ENCODE measurements at places on chromosomes 2 and 18.

DNA sequence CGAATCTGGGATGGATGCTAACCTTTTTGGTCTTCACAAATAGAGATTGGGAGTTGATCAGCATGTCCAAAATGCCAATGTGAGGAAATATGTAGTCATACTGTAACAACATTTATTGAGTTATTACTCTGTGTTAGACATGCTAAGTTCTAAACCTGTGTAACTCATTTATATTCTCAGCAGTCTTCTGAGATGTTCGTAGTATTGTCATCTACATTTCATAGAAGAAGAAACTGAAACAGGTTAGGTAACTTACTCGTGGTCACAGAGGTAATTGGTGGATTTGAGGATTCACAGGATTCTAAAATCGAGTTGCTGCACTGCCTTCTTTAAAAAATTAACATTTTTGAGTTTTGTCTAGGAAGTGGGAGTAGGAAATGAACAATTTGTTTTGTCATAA is 162.1 kb downstream of the UBE2E3 start:
- DNase-seq = no peak

GRCh38 chr2:127453392-127454171 is 35.4 kb downstream of the PROC start:
- DNase-seq = no peak

DNA sequence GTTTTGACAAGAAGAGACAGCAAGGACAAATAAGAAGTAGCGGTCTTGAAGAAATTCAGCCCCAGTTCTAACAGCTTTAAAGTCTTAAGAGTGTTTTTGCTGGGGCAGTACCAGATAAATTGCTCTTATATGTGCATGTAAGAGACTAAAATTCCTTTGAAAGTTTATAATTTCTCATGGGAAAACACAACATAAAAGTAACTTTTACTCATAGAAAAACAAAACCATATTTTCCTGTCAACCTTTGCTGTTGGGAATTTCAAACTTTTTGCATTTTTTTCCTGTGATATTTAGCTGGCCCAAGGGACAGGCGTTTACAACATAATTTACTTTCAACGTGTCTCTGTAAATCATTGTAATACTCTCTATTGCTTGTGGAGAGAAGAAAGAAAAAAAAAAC is 767.8 kb upstream of the ZEB2 start:
- no peak for DNase-seq

DNA sequence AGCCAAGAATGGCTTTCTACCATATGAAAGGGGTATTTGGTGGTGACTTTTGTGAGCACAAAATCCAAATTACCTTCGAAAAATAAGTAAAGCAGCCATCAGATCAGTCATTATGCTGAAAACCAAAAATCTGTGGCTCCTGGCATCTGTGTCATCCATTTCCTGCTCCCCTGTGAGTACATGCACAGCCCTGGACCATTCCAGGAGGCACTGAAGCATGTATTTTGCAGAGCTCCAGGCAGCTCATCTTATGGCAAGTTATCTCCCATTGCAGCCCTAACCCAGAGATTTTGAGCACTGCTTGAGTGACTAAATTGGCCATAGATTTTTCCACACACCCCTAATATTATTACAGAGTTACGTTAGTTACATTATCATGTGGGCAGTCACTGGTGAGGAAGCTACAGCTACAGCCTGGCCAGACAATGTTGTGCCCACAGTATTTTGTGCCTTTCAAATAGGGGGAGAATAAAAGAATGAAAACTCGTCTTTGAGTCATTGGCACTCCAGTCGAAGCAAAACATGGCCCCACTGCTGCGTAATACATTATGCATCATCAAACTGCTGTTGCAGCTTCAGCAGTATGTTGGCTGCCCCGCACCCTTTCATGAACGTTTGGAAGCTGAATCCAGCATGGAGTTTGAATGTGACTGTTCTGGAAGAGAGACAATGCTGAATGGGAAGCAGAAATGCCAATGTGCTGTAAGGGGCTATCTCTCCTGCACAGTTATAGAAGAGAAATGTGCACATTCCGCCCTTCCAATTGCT is 702.2 kb downstream of the RNF144A start:
- no peak for DNase-seq

- no peak for DNase-seq
Measured at GRCh38 chr18:80238651-80239260, 8.6 kb downstream of the PARD6G start.

GRCh38 chr2:99637159-99637697 is 147.4 kb upstream of the REV1 start:
- no peak for DNase-seq

- DNase-seq = no peak
Measured at GRCh38 chr2:66448136-66448991, 13.4 kb downstream of the MEIS1 start.

- no peak for DNase-seq
Measured at GRCh38 chr2:174436351-174436750, 40.8 kb downstream of the SCRN3 start.

- no peak for DNase-seq
Measured at GRCh38 chr2:176508984-176509740, 239.9 kb downstream of the MTX2 start.

DNA sequence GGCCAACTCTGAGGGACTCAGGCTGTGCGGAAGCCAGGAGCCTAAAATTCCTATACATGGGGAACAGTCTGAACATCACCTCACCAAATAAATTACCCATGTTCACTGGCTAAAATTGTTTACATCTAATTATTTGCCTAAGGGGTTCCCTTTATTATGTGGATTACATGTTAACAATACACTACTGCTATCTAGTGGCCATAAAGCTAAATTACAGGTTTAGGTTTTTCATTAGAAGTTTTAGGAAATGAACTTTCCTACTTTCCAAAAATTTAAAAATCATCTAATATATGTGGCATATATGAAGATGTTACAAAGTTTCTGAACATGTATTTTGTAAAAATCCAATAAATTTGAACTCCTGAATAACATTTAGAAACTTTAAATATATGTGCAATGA is 40.3 kb downstream of the PLA2R1 start:
- DNase-seq = no peak

- no peak for DNase-seq
Measured at GRCh38 chr2:228039752-228040534, 141.5 kb downstream of the SPHKAP start.

- DNase-seq = peak; percentile 77
Measured at GRCh38 chr2:219124381-219125110, 36.1 kb downstream of the NHEJ1 start.

GRCh38 chr2:9252002-9252357 is 45.4 kb downstream of the ASAP2 start:
- no peak for DNase-seq

- no peak for DNase-seq
Measured at GRCh38 chr2:43367012-43367782, 140.8 kb upstream of the ZFP36L2 start.

DNA sequence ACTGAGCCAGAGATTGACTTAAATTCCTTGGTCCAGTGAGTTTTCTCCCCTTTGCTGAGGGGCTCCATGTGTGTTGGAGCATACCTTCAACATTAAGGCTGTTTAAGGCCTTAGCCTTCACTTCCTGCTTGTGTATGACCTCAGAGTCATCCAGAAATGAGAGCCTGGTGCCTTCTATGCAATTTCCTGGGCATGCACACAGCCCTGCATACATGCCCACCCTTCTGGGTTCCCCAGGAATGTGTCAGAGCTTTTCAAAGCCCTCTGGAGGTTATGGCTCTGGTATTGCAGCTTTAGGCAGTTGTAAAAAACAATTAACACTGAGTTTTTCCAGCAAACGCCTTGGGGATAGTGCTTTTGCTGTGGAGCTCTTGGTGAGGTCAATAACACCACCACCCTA is 16.7 kb downstream of the IL1R1 start:
- DNase-seq = no peak

DNA sequence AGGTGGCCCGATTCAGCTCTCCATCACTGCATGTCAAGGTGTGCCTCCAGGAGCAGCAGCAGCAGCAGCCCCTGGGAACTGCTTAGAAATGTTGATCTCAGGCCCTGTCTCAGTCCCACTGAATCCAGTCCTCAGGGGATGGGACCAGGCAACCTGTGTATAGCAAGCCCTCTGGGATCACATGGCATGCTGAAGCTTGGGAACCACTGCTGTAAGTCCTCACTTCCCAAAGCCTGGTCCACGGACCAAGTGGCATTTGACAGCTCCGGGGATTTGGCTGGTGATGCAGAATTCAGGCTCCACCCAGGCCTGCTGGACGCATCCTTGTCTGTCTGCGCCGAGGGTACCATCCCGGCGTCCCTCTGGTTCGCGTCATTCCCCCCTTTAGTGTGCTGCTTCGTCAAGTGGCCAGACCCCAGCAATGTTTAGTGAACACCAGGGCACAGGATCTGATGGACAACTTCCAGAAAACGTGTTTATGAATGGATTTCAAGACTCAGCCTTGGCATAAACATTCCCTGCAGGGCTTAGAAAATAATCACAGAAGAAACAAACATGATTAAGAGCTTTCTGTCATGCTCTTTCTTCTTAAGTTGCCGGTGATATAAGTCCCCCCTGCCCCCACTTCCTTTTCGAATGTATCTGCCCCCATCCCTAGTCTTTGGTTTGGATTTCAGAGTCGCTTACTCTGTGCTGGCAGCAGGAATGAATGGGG is 234.0 kb downstream of the GBX2 start:
- DNase-seq = no peak

GRCh38 chr2:104901037-104901881 is 47.3 kb downstream of the POU3F3 start:
- no peak for DNase-seq

DNA sequence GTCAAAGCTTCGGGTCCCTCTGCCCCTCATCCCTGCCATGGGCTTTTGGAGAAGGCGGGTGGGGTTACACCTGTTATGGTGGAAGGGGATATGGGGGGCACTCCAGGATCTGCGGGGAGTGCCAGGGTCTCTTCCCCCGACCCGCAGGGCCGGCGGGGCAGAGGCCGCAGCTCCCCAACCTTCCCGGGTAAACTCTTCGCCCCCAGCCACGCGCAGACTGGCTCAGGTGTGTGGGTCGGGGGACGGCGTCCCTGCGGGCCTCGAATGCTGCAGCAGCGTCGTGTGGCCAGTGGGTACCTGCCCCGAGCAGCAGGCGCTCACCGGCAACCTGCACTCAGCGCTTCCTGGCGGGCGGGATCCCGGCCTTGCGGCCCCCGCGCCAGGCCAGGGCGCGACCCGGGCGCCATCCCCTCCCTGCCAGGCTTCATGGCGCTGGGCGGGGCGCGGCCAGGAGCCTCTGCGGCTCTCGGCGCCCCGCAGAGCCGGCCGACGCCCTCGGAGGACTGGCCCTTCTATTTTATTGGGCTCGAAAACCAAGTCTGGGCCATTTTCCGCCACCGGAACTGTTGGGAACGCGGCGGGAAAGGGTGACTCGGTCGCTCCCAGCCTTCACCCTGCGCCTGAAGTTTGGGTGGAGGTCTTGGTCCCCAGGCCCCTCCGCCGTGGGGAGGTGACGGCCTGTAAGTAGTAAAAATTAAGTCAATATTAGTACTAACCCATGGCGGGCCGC is 4.5 kb downstream of the GBX2 start:
- DNase-seq = no peak

DNA sequence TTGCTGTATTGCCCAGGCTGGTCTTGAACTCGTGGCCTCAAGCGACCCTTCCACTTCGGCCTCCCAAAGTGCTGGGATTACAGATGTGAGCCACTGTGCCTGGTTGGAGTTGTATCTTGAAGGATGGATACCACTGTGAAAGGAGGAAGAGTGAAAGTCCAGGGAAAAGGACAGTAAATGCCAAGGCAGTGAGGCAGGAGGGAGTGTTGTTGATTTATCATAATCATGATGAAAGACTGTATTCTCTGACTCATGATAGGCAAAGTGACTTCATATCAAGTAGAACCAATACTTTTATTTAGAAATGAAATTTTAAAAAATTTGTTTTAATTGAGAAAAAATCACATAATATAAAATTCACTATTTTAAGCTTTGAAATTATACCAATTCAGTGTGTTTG is 162.3 kb downstream of the ARHGAP28 start:
- no peak for DNase-seq

DNA sequence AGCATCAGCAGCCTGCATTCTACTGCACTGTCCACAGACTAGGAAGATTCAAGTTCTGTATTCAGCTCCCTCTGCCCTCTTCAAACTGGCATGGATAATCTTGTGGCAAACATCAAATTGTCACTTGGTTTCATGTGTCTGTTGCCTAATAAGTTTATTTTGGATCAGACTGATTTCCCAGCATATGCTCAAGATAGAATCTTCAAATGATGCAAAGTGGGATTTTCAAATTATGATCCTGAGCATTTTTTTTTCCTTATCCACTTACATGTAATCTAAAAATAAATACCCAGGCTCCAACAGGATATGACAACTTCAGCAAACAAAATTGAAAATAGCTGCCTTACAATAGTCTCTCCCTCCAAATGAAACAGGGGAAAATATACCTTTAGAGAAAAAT is 160.9 kb upstream of the VRK2 start:
- DNase-seq = no peak

DNA sequence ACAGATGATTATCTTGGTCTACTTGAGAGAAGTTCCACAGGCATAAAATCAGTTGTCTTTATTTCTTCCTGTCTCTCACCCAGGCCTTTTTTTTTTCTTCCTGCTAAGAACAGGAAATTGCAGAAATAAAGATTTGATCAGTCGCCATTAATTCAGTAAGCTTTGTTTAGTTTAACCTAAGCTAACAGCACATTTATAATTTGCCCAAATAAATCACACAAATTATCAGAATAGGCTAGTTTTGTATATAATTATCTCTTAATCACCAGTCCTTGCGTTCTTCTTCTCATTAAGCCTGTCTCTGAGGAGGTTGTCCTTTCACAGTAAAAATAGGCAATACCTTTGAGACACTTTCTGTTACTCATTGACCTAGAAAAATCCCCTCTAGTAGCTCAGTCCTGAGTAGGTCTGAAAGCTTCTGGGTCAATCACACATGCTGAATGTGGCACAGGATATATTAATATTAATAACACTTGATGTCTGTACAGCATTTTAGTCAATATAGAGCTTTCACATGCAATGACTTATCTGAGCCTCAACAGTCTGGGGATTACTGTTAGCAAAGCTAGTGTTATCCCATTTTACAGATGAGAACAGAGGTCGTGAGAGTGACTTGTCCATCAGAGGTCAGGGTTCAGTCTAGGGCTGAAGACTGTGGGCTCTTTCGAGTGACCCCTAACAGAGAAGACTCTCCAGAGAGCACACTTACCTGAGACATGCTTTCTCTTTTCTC is 11.2 kb upstream of the STK17B start:
- no peak for DNase-seq

- DNase-seq = no peak
Measured at GRCh38 chr18:74921057-74921820, 287.7 kb downstream of the PTGR3 start.

- DNase-seq = no peak
Measured at GRCh38 chr2:73074110-73075069, 2.9 kb upstream of the SFXN5 start.

- no peak for DNase-seq
Measured at GRCh38 chr2:118269408-118270051, 181.3 kb downstream of the INSIG2 start.
